ENCODE measurements at places on chromosomes 2 and 18.

DNA sequence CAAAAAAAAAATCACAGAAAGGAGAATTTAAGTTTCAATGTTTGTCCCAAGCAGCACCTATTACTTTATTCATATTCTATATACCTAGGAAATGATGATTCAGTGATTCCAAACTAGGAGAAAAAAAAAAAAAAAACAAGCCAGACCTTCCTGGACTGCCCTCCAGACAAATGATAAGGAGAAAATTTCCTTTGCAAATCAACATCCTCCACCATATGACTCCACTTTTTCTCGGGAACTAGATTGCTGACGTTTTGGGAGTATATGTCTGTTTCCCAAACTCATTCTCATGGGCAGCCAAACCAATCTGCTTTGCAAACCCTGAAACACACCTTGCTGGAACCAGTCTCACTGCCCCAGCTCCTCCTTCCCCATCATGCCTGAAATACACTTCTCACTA lies 16.8 kb downstream of the AP1S3 start:
- no peak for DNase-seq

GRCh38 chr2:238569507-238570195 lies 142.9 kb downstream of the ASB1 start:
- DNase-seq, result no peak

DNA sequence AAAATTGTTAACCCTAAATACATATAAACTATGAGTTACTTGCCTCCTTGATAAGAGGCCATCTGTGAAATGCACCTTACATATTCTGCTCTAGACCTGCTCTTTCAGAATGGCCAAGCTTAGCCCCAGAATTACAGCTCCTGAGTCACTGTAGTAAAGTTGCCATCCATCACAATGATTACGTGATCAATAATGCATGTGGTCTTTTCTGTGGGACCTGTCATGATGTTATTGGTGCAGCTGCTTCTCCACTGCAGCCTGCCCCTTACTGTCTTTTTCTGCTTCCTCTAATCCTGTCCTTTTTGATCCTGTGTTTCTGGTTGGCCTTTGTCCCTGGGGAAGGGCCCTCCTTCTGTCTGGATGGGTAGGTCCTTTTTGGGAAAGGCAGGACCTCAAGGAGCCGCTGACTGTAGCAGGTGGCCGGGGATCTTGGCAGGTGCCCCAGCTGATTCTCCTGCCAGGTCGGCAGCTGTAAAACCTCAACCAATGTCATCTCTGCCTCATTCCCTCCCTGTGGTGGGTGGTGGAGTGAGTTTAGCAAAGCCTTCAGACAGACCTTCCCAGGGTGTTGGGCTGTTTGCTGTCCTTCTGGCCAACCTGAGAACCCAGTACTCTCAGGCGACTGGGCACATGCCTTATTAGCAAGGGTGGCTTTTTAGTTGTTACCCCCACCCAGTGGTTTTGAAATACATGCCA lies 126.2 kb upstream of the EML6 start:
- no peak for DNase-seq

- no peak for DNase-seq
Measured at GRCh38 chr18:44229693-44230108, 451.0 kb upstream of the SETBP1 start.

DNA sequence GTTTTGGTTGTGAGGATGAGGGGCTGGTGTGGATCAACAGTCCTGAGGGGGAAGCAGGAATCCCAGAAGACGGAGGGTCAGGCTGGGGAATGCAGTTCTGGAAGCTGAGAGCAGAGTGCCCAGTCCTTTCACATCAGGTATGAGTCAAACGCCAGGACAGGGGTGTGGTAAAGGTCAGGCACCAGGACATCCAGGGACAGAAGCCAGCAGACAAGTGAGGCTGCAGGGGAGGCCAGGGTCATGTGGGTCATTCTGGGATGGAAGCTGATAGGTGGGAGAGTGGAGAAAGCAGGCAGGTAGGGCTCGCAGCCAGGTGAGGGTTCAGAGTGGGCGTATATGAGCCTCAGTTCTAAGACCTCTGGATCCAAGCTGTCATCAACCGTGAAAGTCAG lies 12.8 kb upstream of the GNLY start:
- DNase-seq, result no peak

DNA sequence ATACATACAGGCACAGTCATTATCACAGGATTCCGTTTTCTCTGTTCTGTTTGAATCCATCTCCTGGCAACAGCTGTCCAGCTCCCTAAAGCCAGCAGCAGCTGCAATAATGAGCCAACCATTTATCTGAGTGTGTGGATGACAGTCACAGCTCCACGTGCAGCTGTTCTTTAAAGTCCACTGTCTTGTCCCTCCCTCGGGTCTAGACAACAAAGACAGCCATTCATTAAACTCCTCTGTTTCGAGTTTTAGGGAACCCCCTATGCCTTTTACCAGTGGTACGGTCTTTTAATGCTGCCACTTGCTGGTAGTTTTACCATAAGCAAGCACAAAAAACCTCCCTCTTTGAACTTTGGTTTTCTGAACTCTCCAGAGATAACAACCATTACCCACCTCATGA lies 16.0 kb upstream of the MSGN1 start:
- DNase-seq, result no peak

DNA sequence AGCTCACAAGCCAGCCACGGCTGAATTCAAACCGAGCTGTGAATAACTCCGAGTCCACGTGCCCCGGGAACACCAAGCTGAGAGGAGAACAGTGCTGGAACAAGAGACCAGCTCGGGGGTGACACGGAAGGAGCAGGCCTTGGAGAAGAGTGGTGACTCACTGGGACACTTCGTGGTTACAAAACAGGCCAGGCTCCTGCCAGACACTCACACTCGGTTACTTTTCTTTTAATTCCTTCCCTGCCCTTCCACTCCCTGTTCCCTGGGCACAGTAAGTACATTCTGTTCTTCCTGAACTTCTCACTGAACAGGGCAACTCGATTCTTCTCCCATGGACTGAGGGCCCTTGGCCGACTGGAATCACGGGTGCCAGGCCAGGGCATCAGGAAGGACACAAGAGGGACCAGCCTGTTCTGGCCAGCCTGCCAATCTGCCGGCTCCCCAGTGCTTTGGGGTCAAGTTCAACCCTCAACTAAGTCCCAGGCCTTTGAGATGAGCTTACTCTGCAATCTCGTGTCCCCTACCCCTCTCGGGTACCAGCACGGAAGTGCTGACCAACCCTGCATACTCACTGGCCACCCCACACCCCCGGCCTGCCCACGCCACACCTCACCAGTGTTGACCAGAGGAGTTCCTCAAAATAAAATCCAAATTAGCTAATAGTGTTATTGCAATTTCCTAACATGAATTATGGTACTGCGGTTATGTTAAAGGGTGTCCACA lies 87.5 kb downstream of the TFCP2L1 start:
- DNase-seq, result no peak

DNA sequence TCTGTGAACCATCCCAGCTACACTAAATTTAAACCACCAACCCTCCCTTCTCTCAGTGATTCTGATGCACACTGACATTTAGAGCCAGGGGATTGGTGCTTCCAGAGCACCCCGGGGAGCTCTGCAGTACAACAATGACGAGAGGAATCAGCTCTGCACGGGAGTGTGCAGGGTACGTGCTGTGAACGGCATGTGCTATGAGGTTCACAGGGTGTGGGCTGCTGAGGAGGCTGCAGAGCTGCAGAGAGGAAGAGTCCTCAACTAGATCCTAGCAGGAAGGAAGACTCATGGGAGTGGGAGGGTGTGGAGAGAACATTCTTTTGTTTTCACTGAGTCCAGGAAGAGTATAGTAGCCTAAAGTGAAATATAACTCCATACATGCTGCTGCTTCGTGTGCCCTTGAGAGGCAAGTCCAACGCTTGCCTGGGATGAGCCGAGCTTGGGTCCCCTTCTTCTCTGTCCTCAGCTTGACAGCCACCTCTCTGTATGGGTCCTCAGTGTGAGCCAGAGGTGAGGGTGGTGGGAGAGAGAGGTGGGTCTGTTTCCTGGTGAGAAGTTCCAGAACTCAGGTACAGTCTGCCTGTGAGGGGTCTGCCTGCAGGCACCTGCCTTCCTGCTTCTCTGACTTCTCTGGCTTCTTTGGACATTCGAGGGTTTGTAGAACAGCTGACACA lies 118.8 kb downstream of the CTIF start:
- no peak for DNase-seq

GRCh38 chr18:45447355-45448265 lies 167.7 kb upstream of the SLC14A2 start:
- no peak for DNase-seq

- DNase-seq, result no peak
Measured at GRCh38 chr2:132733094-132733493, 63.1 kb upstream of the LYPD1 start.

DNA sequence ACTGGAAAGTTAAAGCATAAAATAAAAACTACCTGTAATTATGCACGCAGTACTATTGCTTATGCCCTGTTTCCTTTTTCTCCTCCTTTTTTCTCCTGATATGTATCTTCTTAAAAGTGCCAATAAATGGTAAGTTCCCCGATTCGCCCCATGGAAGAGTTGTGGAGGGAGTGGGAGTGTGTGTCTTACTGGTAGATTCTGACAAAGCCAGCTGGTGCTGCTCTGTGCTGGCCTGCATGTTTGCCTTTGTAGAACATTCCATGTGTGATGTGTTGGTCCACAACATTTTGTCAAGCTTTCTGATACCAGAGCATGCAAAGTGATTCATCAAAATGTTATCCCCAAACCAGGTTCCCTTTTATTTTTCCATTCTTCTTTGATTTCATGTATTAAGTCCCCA lies 356.9 kb upstream of the RAB12 start:
- DNase-seq, result no peak

DNA sequence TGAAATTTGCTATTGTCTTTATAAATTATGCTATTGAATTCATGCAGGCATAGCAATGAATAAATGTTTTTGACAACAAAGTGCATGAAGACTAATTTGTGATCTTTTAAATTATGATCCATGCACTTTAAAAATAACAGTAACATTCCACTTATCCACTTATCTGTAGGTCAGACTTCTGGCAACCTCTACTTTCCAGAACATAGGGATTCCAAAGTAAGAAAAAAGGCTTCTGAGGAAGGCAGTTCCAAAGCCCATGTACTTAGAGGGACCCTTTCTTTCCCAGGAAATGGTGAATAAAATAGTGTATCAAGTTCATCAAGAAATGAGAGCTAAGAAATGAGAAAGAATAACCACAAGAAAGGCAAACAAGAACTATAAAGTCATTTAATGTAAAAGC lies 58.3 kb downstream of the VIL1 start:
- DNase-seq, result no peak

DNA sequence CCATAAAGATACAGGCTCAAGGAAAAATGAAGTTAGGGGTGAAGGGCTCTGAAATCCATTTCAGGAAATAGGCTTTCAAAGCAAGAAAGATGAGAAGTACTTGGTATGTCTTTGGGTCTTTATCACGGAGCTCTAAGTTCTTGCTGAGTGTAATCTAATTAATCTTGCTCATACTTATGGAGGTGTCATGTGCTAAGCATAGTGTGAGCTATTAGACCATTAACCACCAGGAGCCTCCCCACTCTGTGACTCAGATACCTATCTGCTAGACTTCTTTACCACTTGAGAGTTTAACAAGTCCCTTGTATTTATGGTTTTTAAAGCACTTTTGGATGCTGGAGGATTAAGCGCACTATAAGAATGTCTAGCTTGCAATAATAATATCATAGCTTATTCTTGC lies 678.7 kb downstream of the EPHA4 start:
- DNase-seq, result no peak

DNA sequence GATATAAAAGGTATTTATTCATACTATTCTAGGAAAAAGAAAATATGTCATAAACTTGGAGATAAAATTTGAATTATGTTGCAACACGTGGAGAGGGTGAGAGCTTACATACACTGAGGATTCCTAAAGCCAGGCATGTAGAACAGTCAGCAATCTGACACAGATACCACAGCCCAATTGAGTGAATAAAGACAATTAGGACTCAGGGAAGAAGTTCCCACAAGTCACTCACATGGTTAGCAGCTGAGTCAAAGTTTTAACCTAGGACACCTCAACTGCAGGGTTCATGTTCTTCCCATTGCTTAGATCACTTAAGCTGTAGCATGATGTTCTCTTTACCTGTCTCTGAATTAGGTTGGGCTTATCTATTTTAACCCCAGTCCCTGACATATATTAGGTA lies 189.5 kb downstream of the CMPK2 start:
- DNase-seq, result no peak

GRCh38 chr2:128306081-128306930 lies 12.4 kb downstream of the HS6ST1 start:
- peak; percentile 99 for DNase-seq

- DNase-seq, result no peak
Measured at GRCh38 chr2:19848952-19849351, 52.8 kb downstream of the TTC32 start.

DNA sequence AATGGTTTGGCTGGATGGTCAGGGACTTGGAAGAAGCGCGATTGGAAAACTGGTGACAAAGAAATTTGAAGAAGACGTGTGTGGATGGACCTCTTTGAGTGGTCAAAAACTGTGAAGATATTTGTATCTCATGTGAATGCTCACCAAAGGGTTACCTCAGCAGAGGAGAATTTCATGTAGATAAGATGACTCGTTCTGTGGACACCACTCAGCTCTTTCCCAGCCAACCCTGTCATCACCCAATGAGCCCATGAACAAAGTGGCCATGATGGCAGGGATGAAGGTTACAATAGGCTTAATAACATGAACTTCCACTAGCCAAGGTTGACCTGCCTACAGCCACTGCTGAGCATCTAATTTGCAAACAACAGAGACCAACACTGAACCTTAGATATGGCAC lies 248.3 kb downstream of the KCNE4 start:
- no peak for DNase-seq

DNA sequence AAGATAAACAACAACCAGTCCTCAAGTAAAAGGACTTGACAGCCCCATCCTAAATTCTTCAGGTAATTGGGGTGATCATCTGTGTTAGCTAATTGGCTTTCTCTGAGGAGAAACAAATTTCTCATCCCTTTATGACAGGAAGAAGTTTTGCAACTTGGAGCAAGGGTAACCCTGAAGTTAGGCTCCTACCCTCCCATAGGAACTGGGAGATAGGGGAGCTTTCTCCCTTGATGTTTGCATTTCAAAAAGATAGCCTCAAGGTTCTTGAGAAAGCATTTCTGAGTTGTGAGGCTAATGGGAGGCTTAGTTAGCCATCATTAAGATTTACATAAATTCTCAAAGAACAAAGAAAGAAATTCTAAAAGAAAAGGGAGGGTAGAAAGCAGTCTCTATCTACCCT lies 95.4 kb downstream of the MAP2 start:
- DNase-seq, result no peak

DNA sequence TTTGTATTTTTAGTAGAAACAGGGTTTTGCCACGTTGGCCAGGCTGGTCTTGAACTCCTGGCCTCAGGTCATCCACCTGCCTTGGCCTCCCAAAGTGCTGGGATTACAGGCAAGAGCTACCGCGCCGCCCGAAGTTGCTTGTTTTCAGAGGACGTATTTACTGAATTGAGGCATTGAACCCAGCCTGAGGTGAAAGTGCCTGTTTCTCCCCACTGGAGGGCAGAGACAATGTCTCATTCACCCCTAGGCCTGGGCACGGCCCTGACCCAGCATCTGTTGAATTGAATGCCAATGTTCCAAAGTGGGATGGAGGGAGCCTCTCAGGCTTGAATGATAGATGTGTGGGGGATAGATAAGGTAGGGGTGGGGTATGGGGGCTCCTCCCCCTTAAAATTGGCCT lies 4.5 kb upstream of the TMBIM1 start:
- no peak for DNase-seq
